ENCODE measurements at places on chromosomes 7 and 10.

GRCh38 chr7:147541261-147541660 lies 1049.3 kb upstream of the C7orf33 start:
- no peaks in the 10 kb centered on the region for H3K36me3 ChIP-seq
- no peaks in the 10 kb centered on the region for H3K27me3 ChIP-seq
- no peak overlapping the region for H3K27ac ChIP-seq
- H3K4me3 ChIP-seq, result no peak overlapping the region
- DNase-seq, result no peak
- no peaks in the 10 kb centered on the region for H3K4me1 ChIP-seq

DNA sequence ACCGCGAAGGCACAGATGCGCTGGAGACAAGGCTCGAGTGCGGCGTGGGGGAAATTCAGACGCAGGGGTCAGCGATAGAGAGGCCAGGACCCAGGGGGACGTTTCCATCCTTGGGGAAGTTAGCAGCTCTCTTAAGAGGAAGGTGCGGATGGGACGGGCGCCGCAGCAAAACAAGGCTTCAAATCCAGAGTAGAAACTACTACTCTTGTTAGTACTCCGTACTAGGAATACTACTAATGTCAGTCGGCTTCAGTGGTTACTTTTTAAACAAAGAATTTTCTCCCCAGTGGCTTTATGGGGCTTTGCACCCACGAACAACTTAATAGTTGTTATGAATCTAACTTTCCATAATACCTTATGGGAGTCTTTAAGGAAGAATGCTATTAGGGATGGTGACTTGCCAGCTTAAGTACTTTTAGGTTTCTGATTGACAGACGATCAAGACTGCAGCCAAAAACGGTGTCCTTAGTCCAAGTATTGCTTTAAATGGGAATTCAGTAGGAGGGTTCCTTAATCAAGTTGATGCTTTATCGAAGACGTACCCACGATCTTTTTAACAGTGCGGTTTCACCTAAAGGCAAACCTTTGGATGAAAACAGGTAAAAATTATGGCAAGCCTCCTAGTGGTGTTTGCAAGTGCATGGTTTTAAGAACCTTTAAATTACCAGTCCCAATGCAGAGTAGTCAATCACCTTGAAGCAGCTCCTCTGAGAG lies 812 bp upstream of the IDE start:
- H3K4me1 ChIP-seq, result peaks cover 20% of the 10 kb centered on the region
- DNase-seq, result no peak
- H3K27ac ChIP-seq, result peak overlapping the region; percentile 91
- peaks cover 3% of the 10 kb centered on the region for H3K36me3 ChIP-seq

- no peaks in the 10 kb centered on the region for H3K27me3 ChIP-seq
- DNase-seq, result no peak
- H3K4me1 ChIP-seq, result peaks cover 13% of the 10 kb centered on the region
- H3K4me3 ChIP-seq, result no peak overlapping the region
Observed at GRCh38 chr10:62852961-62853702, 37.0 kb upstream of the EGR2 start.

DNA sequence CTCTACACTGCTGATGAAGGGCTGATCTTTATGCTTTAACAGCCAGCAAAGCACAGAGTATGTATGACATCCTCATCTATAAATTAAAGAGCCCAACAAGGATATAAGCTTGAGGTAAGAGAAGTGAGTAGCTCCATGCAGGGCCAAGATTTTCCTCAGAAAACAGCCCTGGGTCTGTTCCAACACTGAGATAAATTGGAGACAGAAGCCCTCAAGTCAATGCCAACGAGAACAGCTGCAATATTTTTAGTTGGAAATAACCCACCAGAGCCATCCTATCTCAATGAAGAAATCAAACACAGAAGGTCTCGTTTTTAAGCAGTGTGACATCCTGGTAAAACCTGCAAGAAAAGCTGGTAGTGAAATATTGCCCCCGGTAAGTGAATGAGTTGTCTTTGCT lies 297.0 kb upstream of the AUTS2 start:
- H3K4me1 ChIP-seq, result no peaks in the 10 kb centered on the region
- DNase-seq, result no peak
- H3K27ac ChIP-seq, result no peak overlapping the region
- H3K27me3 ChIP-seq, result no peaks in the 10 kb centered on the region

DNA sequence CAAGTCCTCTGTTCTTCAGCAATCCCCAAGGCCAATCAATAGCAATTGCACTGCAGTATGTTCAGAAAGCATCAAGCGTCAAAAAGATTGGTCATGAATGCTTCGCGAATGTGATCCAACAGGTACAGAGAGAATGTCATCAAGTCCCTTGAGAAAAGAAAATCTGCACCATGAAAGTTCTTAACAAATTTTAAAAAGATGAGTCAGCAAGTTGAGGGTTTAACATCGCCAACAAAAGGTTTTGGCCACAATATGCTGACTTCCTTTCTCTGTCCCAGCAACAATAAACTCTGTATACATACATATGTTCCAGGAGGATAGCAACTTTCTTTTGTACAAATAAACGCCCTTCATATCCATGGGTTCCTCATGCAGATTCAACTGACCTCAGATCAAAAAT lies 168.5 kb upstream of the C7orf33 start:
- no peak for DNase-seq
- no peak overlapping the region for H3K27ac ChIP-seq
- H3K4me3 ChIP-seq, result no peak overlapping the region
- no peaks in the 10 kb centered on the region for H3K36me3 ChIP-seq

- no peaks in the 10 kb centered on the region for H3K36me3 ChIP-seq
- no peak for DNase-seq
- H3K27me3 ChIP-seq, result no peaks in the 10 kb centered on the region
- no peak overlapping the region for H3K4me3 ChIP-seq
Observed at GRCh38 chr7:139990571-139991268, 72.0 kb downstream of the PARP12 start.

- peaks cover 36% of the 10 kb centered on the region for H3K4me1 ChIP-seq
- peak overlapping the region; percentile 60 for H3K27ac ChIP-seq
- no peak overlapping the region for H3K4me3 ChIP-seq
- no peaks in the 10 kb centered on the region for H3K27me3 ChIP-seq
- H3K36me3 ChIP-seq, result no peaks in the 10 kb centered on the region
- DNase-seq, result no peak
Observed at GRCh38 chr10:72736176-72736827, 44.4 kb downstream of the MCU start.

GRCh38 chr7:87712571-87712970 lies 84.4 kb downstream of the RUNDC3B start:
- no peak overlapping the region for H3K27ac ChIP-seq
- no peak overlapping the region for H3K4me3 ChIP-seq
- no peak for DNase-seq
- H3K36me3 ChIP-seq, result no peaks in the 10 kb centered on the region
- H3K4me1 ChIP-seq, result no peaks in the 10 kb centered on the region
- no peaks in the 10 kb centered on the region for H3K27me3 ChIP-seq

- H3K4me1 ChIP-seq, result peaks cover 23% of the 10 kb centered on the region
- H3K36me3 ChIP-seq, result no peaks in the 10 kb centered on the region
- no peak for DNase-seq
Observed at GRCh38 chr10:118870467-118871243, 115.9 kb upstream of the CACUL1 start.

- DNase-seq, result no peak
- H3K27ac ChIP-seq, result no peak overlapping the region
- H3K4me3 ChIP-seq, result no peak overlapping the region
- no peaks in the 10 kb centered on the region for H3K27me3 ChIP-seq
- peaks cover 29% of the 10 kb centered on the region for H3K36me3 ChIP-seq
Observed at GRCh38 chr10:356452-356851, 221.2 kb downstream of the ZMYND11 start.

GRCh38 chr7:70288781-70289456 lies 690.6 kb downstream of the AUTS2 start:
- no peak overlapping the region for H3K4me3 ChIP-seq
- DNase-seq, result no peak
- no peaks in the 10 kb centered on the region for H3K36me3 ChIP-seq

DNA sequence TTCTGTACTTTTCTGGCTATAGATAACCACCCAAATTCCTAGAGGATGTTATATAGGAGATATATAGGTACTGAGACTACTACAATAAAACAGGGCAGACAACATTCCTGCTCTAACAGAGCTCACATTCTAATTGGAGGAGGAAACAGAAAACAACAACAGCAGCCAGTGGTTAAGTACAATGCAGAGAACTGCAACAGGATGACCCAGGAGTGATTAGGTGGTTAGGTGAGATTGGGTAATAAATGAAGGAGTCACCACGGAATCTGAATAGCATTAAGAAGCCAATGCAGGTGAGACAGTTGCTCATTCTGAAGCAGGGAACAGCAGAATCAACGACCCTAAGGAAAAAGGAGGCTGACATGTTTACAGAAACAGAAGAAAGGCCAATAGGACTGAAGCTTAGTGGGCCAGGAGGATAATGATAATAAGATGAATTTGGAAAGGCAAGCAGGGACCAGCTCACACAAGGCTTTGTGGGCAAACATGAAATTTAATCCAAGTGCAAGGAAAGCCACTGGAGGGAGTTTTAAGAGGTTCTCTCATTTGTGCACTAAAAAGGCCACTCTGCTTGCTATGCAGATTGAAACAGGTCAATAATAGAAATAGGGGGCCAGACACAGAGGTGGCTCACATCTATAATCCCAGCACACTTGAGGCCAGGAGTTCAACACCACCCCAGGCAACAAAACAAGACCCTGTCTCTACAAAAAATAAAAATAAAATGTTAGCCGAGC lies 16.9 kb upstream of the REEP3 start:
- H3K27ac ChIP-seq, result no peak overlapping the region
- H3K27me3 ChIP-seq, result no peaks in the 10 kb centered on the region
- no peak overlapping the region for H3K4me3 ChIP-seq

GRCh38 chr10:116952729-116953128 lies 52.3 kb downstream of the SHTN1 start:
- DNase-seq, result no peak
- peaks cover 4% of the 10 kb centered on the region for H3K4me1 ChIP-seq
- no peaks in the 10 kb centered on the region for H3K36me3 ChIP-seq
- no peaks in the 10 kb centered on the region for H3K27me3 ChIP-seq
- no peak overlapping the region for H3K4me3 ChIP-seq

- no peaks in the 10 kb centered on the region for H3K4me1 ChIP-seq
- H3K27ac ChIP-seq, result no peak overlapping the region
- no peaks in the 10 kb centered on the region for H3K27me3 ChIP-seq
- H3K36me3 ChIP-seq, result no peaks in the 10 kb centered on the region
- H3K4me3 ChIP-seq, result no peak overlapping the region
Observed at GRCh38 chr7:16223963-16224707, 197.2 kb downstream of the CRPPA start.

GRCh38 chr7:108001764-108002725 lies 916 bp downstream of the LAMB1 start:
- no peaks in the 10 kb centered on the region for H3K36me3 ChIP-seq
- peaks cover 27% of the 10 kb centered on the region for H3K27me3 ChIP-seq
- H3K4me3 ChIP-seq, result peak overlapping the region; percentile 59
- peak overlapping the region; percentile 88 for H3K27ac ChIP-seq
- peaks cover 22% of the 10 kb centered on the region for H3K4me1 ChIP-seq

DNA sequence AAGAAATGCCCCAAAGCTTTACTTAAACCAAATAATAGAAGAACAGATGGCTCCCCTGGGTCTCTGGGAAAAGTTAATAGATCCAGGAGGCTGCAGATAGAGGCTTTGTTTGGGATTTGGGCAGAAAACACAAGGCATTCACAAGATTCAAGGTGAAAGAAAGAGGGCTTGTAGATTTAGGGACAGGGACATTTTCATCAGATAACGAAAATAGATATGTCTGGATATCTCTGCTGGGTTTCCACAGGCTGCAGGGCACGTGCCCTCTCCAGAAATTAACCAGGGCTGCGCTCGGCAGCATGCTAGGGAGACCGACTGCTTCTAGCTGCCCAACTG lies 14.9 kb downstream of the CARD11 start:
- H3K27me3 ChIP-seq, result no peaks in the 10 kb centered on the region
- H3K36me3 ChIP-seq, result no peaks in the 10 kb centered on the region
- no peak overlapping the region for H3K27ac ChIP-seq
- DNase-seq, result peak; percentile 16

GRCh38 chr10:101272229-101272868 lies 43.1 kb upstream of the LBX1 start:
- no peak overlapping the region for H3K27ac ChIP-seq
- no peak overlapping the region for H3K4me3 ChIP-seq
- H3K36me3 ChIP-seq, result no peaks in the 10 kb centered on the region
- H3K27me3 ChIP-seq, result peaks cover 9% of the 10 kb centered on the region

GRCh38 chr10:133229265-133230043 lies 563 bp upstream of the UTF1 start:
- no peaks in the 10 kb centered on the region for H3K4me1 ChIP-seq
- H3K36me3 ChIP-seq, result no peaks in the 10 kb centered on the region
- H3K4me3 ChIP-seq, result no peak overlapping the region
- H3K27ac ChIP-seq, result no peak overlapping the region

DNA sequence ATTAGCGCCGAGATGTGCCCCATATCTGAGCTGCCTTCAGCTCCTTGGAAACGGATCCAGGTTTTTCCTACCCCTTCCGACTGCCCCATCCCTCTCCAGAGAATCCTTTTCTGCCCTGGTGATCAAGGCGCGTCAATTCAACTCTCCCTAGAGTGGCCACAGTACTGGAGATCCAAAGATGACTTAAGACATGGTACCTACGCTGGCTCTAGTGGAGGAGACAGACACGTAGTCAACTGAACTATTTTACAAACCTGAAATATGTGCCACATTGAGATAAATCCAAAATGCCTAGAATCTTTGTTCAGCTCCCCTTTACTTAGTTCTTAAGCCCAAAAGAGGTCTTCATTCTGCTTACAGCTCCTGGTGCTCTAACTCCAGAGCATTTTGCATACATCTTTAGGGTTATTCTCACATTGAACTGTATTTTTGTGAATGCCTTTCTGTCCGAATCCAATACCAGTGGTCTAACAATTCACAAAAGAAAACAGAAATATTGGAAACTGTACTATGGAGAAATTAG lies 444 bp upstream of the TNPO3 start:
- H3K4me3 ChIP-seq, result peak overlapping the region; percentile 92
- no peaks in the 10 kb centered on the region for H3K27me3 ChIP-seq

- H3K36me3 ChIP-seq, result no peaks in the 10 kb centered on the region
- H3K4me3 ChIP-seq, result no peak overlapping the region
- no peak overlapping the region for H3K27ac ChIP-seq
- no peak for DNase-seq
- peaks cover 23% of the 10 kb centered on the region for H3K27me3 ChIP-seq
Observed at GRCh38 chr7:93578762-93579161, 4.2 kb upstream of the CALCR start.

GRCh38 chr10:91347529-91347928 lies 62.6 kb upstream of the HECTD2 start:
- H3K27ac ChIP-seq, result no peak overlapping the region
- no peaks in the 10 kb centered on the region for H3K36me3 ChIP-seq
- no peak for DNase-seq
- H3K27me3 ChIP-seq, result no peaks in the 10 kb centered on the region
- peaks cover 5% of the 10 kb centered on the region for H3K4me1 ChIP-seq
- no peak overlapping the region for H3K4me3 ChIP-seq

GRCh38 chr7:111763221-111763801 lies 201.0 kb upstream of the IMMP2L start:
- peaks cover 74% of the 10 kb centered on the region for H3K36me3 ChIP-seq
- no peak for DNase-seq
- no peak overlapping the region for H3K4me3 ChIP-seq
- no peaks in the 10 kb centered on the region for H3K27me3 ChIP-seq

GRCh38 chr10:58473976-58474375 lies 38.7 kb upstream of the BICC1 start:
- no peak for DNase-seq
- no peak overlapping the region for H3K27ac ChIP-seq
- H3K4me1 ChIP-seq, result no peaks in the 10 kb centered on the region
- H3K4me3 ChIP-seq, result no peak overlapping the region
- no peaks in the 10 kb centered on the region for H3K27me3 ChIP-seq
